Lung (tissue), 17 donors: ENCODE measurements at places on chromosomes 4 and X. TPM values are rescaled to one million over a fixed set of nuclear protein-coding genes. Genes with fewer than 3 reads are reported as not detected.

The EDNRA gene
- 18.2 TPM for total RNA-seq

The HSFX2 gene
- 0.31 TPM for total RNA-seq

The ZNF711 gene
- 1.2 TPM for total RNA-seq

The FAM13A gene
- total RNA-seq, result 122 TPM

The ARHGAP36 gene
- not detected for total RNA-seq

The TBC1D14 gene
- 34.2 TPM for total RNA-seq

The FLNA gene
- total RNA-seq, result 1,802 TPM

- no peak overlapping the region for H3K27ac ChIP-seq
- H3K4me1 ChIP-seq, result no peaks in the 10 kb centered on the region
- DNase-seq, result no peak
- H3K36me3 ChIP-seq, result no peaks in the 10 kb centered on the region
- no peak overlapping the region for H3K4me3 ChIP-seq
Observed at GRCh38 chr4:21801661-21802385, 146.7 kb downstream of the KCNIP4 start.

DNA sequence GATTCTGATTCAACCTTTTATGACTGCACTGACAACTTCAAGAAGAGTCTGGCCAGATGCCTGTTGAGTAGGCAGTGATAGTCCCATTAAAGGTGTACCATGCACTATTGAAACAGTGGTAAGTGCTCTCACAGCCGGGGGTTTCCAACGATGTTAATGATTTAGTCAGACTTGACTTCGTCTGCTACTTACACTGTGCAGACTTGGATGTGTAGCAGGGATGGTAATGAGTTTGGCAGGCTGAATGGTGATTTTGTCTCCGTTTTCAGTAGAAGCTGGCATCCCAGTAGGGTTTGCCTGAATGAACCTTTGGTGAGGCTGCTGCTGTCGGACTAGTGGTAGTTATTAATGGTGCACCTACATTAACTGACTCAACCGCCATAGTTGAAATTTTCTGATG is 52.0 kb upstream of the TMSB15B start:
- no peak overlapping the region for H3K27ac ChIP-seq
- H3K4me3 ChIP-seq, result no peak overlapping the region
- DNase-seq, result no peak
- peaks cover 25% of the 10 kb centered on the region for H3K27me3 ChIP-seq
- H3K4me1 ChIP-seq, result no peaks in the 10 kb centered on the region

DNA sequence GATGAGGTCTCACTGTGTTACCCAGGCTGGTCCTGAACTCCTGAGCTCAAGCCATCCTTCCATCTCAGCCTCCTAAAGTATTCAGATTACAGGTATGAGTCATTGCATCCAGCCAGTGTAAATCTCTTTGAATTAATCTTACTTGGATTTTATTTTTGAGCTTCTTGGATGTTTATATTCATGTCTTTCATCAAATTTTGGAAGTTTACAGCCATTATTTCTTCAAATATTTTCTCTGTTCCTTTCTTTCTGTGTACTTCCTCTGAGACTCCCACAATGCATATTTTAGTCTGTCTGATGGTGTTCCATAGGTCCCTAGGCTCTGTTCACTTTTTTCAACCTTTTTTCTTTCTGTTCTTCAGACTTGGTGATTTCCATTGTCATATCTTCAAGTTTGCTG is 34.9 kb downstream of the ZCCHC13 start:
- peaks cover 2% of the 10 kb centered on the region for H3K4me1 ChIP-seq
- no peak overlapping the region for H3K27ac ChIP-seq
- H3K36me3 ChIP-seq, result no peaks in the 10 kb centered on the region
- no peak overlapping the region for H3K4me3 ChIP-seq

DNA sequence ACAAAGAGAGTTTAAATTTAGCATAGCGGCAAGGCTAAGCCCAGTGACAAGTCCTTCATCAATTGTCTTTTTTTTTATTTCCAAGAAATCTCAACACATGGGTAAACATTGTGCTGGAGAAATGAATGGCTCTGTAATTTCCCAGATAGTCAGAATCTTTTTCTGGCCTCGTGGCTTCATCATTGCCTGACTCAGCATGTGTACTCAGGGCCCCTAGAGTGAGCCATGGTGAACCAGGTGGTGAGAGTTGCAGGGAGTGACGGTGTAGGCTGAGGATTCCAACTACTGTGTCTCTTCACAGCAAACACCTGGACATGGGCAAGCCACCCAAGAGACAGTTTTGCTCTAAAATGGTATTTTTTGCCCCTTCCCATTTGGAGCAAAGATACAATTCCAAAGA is 43.1 kb upstream of the UCP1 start:
- H3K4me3 ChIP-seq, result no peak overlapping the region
- no peak overlapping the region for H3K27ac ChIP-seq
- no peaks in the 10 kb centered on the region for H3K36me3 ChIP-seq
- DNase-seq, result no peak
- H3K27me3 ChIP-seq, result no peaks in the 10 kb centered on the region

DNA sequence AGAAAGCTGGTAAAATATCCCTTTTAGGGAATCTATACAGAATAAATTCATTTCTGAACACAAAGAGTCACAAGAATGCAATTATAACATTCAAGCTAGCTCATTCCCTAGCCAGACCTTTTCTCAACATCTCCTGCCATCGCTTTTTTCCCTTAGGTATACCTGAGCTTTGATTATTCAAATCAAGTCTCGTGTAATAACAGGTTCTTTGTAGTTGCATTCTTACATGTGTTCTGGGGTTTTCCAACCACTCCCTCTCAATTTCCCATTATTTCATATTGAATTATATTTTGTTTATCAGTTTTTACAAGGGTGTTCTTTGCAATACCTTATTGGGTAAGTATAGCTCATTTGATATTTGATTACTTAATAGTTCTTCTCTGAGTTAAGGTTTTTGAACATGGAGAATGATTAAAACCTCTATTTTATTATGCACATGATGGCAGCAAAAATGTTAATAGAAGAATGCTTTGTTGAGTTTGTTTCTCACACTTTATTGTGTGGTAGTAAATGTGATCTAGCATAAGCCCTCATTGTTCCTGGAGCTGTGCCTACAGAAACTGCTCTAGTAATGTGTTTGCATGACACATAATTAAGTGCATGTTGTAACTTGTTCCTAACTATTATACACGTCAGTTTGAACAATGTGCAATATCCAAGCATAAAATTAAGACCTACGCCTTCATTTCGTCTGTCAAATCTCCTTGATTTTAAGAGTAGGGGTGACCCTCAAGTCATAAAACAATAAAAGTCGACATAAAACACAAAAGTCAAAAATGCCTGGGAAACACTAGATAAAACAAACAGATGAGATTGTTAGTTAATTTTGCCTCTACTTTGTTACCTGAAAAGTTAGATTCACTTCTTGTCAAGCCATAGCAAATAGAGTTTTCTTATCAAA is 124.0 kb upstream of the POF1B start:
- H3K36me3 ChIP-seq, result no peaks in the 10 kb centered on the region
- no peaks in the 10 kb centered on the region for H3K4me1 ChIP-seq
- no peaks in the 10 kb centered on the region for H3K27me3 ChIP-seq
- no peak overlapping the region for H3K4me3 ChIP-seq
- no peak overlapping the region for H3K27ac ChIP-seq
